Kasumi-1 (cell line): ENCODE measurements at places on chromosomes 5 and 9.

DNA sequence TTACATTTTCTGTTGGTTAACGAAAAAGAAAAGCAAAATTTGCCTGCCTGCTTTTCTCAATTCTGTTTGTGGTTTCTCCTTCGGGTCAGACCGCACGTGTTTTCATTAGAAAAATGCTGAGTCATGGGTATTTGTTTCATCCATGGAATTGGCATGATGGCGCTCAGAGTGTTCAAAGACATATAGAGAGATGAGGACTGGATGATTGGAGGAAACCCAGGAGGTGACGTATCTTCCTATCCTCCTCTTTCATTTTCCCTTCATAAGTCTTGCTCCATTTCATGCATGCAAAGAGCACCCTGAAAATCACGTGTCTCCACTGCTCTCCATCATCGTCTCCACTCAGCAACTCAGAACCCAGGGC, 353.8 kb upstream of the WWC1 start:
- no peak for DNase-seq

GRCh38 chr5:65512170-65512937, 30.6 kb upstream of the ADAMTS6 start:
- DNase-seq: no peak

GRCh38 chr5:137086342-137086741, 412.8 kb downstream of the SPOCK1 start:
- DNase-seq: no peak

- DNase-seq: peak; percentile 18
Measured at GRCh38 chr5:80754900-80755299, 100.1 kb upstream of the DHFR start.

DNA sequence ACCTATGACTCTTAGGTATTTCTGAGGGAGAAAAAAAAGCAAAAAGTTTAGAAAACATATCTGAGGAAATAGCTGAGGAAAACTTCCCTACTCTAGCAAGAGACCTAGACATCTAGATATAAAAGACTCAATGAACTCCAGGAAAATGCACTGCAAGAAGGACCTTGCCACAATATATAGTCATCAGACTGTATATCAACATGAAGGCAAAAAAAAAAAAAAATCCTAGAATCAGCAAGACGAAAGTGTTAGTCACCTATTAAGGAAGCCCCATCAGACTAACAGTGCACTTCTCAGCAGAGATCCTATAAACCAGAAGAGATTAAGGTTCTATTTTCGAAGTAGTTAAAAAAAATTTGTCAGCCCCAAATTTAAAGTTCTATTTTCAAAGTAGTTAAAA, 166.2 kb downstream of the TMEM38B start:
- DNase-seq: no peak
